WTC11 (cell line): ENCODE measurements at places on chromosomes 7 and 10.

DNA sequence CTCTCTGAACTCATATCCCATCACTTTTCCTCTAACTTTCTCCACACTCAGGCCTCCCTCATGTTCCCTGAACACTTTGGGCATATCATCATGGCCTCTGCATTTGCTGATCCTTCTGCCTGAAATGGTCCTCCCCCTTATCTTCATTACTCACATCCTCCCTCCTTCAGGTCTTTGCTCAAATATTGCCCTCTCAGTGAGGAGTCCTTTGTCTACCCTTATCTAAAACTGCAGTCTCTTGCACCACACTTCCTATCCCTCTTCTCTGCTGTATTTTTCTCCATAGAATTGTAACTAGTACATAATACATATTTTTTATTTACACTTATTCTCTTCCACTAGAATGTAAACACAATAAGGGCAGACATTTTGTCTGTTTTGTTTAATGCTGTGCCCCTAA is 41.7 kb downstream of the DNAJC1 start:
- no peak for DNase-seq

DNA sequence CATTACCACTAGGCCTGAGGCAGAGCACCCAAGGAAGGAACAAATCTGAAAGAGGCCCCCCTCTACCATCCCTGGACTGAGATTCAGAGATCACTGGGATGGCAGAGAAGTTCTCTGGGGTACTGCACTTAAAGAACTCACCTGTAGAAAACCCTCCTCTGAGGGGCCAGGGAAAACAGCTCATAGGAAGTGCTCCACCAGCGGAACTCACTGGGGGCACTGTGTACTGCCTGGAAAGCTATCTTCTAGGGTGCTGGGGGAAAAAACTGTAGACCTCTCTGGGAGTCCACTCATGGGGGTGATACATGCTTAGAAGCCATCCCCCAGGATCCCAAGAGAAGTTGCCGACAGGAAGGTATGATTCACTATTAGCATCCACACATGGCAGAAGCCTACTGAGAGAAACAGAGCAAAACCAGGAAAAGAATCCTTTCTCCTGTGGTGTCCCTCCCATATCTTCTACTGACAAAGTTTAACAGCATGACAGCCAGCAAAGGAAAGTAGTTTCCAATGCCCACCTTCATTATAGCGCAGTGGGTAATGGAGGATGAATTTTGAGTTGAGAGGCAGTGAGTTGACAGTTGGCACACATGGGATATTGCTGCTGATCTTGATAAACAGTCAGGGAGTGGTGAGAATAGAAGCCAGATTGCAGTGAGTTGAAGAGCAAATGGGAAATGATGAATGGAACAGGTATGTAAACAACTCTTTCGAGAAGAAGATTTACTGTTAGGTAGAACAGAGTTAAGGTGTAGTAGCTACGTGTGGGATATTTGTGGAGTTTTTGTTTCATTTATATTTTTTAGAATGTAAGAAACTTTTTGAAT is 20.9 kb downstream of the ANKIB1 start:
- DNase-seq: no peak

DNA sequence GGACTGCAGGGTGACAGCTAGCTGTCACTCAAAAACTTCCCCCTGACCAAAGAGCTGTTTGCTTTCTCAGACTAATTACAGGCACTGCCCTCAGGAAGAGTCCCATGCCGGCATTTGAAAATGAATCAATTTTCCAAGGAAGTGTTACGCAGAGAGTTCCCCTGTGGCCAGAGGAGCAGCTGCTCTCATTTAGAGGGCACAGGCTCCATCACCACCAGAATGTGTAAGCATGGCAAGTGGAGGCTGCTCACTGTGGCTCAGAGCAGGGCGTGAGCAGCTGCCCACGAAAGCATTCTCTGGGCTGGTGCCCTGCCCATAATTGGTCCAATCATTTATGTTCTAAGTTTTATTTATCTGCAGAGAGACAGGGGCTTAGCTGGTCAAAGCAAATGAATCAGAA is 202.2 kb downstream of the RAMP3 start:
- DNase-seq: no peak

- DNase-seq: no peak
Observed at GRCh38 chr10:114402871-114403540, 1.3 kb downstream of the AFAP1L2 start.

GRCh38 chr10:72162978-72163377 is 52.8 kb upstream of the ANAPC16 start:
- no peak for DNase-seq

- no peak for DNase-seq
Observed at GRCh38 chr10:7662522-7662921, 4.2 kb downstream of the ITIH5 start.

GRCh38 chr10:89303161-89303560 is 1.3 kb downstream of the IFIT2 start:
- DNase-seq: no peak

DNA sequence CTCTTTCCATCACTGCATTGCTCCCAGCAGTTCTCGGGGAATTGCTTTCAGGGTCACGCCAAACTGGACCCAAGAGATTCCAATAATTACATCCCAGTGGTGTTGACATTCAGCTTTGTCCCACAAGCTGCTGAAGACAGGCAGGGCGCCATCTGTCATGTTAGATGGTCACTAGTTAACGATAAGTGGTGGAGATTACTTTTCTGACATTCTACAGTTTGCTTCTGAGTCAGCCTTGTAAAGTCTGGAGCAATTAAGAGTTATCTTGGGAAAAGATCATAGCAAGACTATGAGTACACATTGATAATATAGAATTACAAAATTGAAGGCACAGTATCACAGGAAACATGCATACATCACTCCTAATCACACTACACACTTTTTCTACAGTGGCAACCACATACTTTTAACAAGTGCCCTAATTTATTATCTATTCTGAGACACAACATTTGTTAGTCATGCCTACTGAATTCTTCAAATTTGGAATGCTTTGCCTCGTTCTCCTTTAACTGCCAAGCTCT is 41.9 kb downstream of the SEMA3C start:
- DNase-seq: no peak

- DNase-seq: no peak
Observed at GRCh38 chr7:106269254-106269961, 15.4 kb downstream of the NAMPT start.

- DNase-seq: no peak
Observed at GRCh38 chr7:34109936-34110780, 204.8 kb downstream of the BMPER start.

DNA sequence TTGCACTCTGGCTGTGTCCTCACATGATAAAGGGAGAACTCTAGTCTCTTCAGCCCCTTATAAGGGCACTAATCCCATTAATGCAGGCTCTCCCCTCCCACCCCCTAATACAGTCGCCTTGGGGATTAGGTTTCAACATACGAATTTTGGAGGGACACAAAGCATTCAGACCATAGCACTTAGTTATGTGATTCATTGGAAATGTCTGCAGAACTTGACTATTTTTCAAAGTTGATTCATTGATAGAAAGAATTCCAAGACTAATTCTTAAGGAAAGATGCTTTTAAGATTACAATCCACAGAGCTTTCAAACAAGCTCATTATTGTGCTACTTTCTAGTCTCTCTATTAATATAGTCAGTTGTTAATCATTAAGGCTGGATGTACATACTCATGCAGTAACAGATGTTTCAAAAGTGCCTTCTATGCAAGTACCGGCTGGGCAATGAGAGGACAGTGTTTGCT is 85.3 kb upstream of the RPA3 start:
- no peak for DNase-seq

GRCh38 chr7:90692947-90693346 is 96.8 kb downstream of the CDK14 start:
- no peak for DNase-seq

DNA sequence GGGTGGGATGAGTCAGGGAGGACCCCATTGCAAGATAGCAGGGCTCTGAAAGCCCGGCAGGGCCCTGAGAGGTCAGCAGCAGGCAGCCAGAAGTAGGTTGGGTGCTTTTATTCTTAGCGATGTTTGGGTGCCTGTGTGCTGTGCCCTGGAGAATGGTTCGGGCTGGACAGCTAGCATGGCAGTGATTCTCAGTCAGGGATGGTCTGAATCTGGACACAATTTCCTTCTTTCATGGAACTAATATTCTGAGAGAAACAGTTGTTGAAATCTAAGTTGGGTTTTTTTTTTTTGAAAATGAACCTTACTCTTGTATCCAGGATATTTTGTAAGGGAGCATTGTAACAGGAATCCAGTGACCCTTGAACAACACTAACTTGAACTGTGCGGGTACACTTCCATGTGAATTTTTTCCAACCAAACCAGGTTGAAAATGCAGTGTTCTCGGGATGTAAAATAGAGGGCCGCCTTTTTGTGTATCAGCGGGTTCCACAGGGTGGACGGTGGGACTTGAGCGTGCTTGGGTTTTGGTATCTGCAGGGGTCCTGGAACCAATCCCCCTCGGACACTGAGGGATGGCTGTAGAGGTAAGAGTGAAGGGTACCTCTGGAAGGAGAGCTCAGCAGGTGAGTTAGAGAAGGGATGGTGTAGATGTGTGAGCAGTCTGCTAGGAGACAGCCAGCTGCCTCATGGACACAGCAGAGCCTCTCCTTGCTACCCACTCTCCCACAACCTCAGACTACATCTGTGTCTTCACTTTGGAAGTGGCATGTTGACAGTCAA is 12.5 kb downstream of the CCNY start:
- no peak for DNase-seq

DNA sequence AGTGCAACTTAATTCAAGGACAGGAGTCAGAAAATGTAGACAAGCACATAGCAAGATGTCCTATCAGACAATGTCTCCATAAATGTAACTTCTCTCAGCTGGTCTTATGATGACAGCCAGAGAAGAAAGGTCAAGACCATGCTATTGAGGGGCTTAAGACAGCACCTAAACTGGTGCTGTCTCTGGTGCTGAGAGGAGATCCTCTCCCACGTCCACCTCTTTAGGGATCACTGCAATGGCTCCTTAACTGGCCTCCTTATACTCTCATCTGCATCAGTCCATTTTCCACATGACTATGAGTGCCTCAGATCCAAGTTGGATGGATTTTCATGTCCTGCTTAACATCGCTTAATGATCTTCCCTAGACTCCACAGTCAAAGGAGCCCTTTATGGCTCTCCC is 210.6 kb downstream of the ARL4A start:
- DNase-seq: no peak

GRCh38 chr10:67914777-67915340 is 30.4 kb downstream of the SIRT1 start:
- no peak for DNase-seq

- DNase-seq: no peak
Observed at GRCh38 chr10:77290528-77291155, 347.0 kb downstream of the KCNMA1 start.

DNA sequence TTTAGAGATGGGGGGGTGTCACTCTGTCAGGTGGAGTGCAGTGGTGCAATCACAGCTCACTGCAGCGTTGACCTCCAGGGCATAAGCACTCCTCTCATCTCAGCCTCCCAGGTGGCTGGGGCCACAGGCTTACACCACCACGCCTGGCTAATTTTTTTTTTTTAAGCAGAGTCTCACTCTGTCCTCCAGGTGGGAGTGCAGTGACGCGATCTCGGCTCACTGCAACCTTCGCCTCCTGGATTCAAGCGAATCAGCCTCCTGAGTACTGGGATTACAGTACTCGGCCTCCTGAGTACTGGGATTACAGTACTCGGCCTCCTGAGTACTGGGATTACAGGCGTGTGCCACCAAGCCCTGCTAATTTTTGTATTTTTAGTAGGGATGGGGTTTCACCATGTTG is 23.6 kb upstream of the PPIA start:
- DNase-seq: no peak

DNA sequence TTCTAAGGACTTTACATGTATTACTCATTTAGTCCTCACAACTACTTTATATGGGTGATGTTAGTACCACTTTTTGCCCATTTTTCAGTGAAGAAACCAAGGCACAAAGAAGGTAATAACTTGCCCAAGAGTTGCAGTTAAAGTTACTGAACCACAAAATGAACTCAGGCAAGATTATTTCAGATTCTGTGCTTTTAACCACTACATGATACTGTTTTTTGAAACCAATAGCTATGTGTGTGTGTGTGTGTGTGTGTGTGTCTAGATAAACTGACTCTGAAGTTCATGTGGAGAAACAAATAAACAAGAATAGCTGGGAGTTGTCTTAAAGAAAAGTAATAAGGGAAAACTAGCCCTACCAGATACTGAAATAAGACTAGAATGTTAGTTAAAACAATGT is 60.8 kb upstream of the OIT3 start:
- no peak for DNase-seq

- DNase-seq: no peak
Observed at GRCh38 chr7:79610313-79610712, 156.8 kb upstream of the MAGI2 start.

- DNase-seq: no peak
Observed at GRCh38 chr7:47610506-47611044, 28.7 kb upstream of the TNS3 start.

DNA sequence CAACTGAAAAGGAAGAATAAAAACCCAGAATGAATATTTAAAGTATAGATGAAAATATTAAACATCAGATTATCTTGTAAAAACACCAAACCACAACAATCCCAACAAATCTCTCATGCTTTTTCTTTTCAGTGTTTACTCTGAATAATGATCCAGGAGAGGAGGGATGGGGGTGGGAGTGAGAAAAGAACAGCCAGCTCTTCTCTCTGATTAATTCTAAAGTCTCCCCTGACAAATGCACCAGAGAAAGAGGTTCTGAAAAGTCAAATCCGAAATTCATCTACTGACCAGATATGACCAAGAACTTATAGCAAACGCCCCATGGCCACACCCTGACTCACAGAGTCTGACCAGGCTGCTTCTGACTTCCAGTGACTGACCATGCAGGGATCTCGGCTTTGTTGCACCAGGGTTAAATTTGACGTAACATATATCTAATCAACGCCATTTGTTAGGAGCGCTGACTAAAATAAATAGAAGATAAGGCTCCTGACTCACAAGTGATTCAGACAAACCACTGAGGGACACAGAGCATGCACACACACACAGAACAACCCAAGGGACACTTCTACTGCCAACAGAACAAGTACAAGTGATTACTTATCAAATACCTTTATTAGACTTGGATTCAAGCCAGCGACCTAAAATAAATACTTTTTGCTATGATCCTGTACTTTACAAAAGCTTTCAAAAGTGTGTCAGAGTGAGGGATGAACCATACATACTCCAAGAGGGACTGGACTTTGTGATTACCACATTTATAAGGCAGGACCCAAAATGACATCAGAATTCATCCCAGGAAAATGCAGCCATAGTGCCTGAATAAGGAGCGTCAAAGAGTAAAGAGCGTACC is 9.3 kb upstream of the SPOCK2 start:
- no peak for DNase-seq

DNA sequence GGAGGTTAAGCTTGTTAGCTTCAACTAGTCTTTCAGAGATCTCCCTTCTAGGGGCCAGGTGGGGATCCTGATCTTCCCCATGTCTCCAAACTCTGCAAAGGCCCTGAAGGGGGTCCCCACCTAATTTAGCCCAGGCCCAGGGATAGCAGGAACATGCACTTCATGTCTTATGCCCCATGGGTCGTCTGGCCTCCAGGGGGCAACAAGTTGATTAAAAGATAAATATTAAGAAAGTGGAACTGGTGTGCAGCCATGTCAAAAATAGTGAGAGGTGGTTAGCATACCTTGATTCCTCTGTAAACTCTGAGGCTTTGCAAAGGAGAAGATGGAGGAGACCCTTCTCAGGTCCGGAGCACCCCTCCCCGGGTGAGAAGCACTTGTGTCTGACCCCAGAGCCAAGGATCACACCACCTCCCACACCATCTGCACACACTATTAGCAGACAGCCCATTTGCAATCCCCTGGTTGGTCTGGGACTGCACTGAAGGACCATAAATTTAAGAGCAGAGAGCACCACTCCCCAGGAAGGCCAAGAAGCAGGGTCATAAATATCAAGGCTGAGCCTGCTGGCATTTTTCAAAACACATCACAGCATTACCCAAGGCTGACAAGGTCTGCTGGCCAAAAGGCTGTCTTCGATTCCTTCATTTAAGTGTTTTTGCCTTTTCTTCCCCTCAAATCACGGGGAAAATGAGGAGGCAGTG is 44.2 kb upstream of the LRRC18 start:
- no peak for DNase-seq
